HFFc6 (cell line): ENCODE measurements at places on chromosomes 5 and 9. TPM values are rescaled to one million over a fixed set of nuclear protein-coding genes. Genes with fewer than 3 reads are reported as not detected.
A peak's percentile ranks its signal among the peaks of the same experiment; 100 is the strongest.

FAM200C gene
- 2.0 to 2.6 TPM (median 2.3 TPM) in 3 replicates for total RNA-seq

PDE6A gene
- not detected in 3 replicates for total RNA-seq

ADAMTS13 gene
- total RNA-seq: 0.72 to 1.6 TPM (median 1.2 TPM) in 3 replicates

CLIC3 gene
- total RNA-seq: 2.7 and 16.1 TPM in 2 replicates

CDH9 gene
- not detected in 3 replicates for total RNA-seq

SLC9A3 gene
- total RNA-seq: 0.68 and 1.0 TPM in 2 replicates

CACNA1B gene
- total RNA-seq: not detected in 3 replicates

FAM81B gene
- not detected in 2 replicates for total RNA-seq

DNA sequence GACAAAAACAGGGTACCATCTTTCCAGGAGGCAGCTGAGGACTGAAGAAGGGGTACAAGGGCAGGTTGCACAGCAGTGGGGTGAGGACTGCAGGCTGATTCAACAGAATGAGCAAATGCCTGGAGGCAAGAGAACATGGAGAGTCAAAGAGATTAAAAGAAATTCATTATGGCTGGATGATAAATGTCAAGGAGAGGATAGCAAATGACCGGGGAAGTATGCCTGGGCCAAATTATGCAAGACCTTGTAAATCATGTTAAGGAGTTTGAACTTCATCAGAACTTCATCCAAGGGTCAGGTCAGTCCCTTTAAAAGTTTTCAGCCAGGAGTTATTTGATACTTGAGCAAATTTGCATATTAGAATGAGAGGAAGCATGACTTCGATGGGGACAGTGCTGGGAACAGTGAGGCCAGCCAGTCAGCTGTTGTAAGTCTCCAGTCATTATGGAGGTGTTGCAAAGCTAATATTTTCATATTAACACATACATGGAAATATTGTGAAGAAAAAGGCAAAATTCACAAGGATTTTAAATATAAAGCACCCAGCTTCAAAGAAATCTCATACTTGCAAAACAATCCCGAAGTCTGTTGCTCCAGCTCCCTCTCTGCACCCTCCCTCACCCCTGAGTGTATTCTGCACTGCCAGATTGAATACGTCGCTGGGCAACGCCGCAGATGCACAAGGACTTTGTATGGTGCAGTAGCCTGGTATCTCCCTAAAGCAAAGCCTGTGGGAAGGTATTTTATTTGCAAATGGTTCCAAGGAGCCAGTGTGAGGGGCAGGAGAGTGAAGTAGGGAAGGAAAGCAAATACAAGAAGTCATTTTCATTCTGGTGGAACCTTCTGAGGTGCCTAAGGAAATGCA lies 509.8 kb upstream of the TLE4 start:
- peak; percentile 22 for DNase-seq

DNA sequence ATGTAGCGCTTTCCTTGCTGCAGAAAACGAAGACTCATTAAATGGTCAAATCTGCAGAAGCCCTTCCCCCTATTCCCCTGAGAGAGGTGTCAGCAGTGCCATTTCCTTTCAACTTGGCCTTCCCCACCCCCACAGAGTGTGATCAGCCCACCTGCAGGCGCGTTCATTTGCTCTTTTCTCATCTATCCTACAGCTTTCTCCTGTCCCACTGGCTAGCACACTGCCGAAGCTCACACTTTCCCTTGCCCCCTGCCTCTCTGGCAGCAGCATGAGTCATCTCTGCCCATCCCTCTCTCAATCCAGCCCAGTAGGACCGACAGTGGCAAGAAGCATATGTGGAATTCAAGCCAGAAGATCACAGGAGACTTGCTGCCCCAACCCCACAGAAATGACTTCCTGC lies 213.8 kb downstream of the FAM114A2 start:
- DNase-seq: no peak

DNA sequence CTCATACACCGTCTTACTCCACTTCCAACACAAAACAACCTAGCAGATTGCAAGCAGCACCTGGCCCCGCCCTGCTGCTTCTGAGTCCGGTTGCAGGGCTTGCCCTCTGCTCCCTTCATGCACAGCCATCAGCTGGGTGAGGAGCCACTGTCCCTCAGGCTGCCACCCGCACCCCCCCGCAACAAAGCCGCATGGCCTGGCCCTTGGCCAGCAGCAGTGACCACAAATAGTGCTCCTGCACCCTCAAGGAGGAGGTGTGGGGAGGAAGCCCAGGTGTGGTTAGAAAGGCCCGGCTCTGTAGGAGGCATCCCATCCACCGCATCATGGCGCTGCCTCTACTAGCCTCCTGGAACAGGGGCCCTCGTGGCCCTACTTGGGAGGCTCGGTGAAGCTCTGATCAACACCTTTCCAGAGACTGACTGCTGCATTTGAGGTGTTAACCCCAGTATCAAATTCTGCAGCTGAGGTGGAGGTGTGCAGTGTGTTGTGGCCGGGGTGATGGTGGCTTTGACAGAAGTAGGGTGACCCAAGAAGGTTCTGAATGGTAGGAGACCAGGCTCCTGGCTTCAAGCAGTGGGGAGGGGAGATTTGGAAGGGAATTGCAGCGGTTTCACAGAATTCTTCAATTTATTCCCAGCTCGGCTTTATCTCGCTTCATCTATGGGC lies 52.7 kb downstream of the WNK2 start:
- DNase-seq: no peak

DNA sequence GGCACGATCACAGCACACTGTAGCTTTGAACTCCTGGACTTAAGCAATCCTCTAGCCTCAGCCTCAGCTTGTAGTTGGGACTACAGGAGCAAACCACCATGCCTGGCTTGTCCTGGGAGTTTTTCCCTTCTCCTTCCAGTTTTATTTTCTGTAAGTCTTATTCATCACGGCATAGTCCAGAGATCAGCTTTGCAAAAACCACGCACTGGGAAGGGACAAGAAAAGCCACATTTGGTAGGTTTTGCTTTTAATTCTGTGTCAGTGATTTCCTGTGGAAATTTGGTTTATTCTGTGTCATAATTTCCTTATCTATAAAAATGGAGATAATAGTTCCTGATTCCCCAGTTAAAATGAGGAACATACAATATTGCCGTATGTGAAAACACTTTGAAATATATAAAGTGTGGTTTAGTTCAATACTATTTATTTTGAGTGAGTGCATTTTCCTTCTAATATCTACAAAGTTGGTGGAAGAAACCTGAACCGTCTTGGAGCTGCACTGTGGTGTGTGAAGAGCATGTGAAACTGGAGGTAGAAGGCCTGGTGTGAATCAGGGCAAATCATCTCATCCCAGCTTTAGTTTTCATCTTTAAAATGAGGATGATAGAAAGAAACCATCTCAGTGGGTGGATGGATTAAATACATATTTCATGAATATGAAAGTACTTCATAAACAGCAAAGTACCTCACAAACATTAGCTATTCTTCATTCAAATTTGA lies 92.8 kb upstream of the ELL2 start:
- no peak for DNase-seq

DNA sequence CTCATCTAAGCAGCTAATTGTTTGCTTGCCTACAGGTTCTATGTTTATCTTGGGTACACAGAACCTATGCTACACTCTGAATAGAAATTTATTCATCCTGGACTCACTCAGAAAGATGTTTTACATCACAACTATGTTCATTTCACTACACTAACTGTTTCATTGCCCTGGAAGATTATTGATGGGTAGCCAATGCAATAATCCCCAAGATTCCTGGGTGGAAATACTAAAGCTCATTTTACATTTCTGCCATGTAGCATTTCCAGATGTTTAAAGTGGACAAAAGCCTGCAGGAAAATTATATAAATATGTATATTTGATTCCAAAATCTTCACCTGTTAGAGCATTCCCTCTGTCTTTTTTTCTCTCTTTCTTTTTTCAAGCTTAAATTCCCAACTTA lies 51.9 kb upstream of the IL7R start:
- no peak for DNase-seq

GRCh38 chr5:151589878-151590570 lies 1.1 kb downstream of the FAT2 start:
- no peak for DNase-seq

DNA sequence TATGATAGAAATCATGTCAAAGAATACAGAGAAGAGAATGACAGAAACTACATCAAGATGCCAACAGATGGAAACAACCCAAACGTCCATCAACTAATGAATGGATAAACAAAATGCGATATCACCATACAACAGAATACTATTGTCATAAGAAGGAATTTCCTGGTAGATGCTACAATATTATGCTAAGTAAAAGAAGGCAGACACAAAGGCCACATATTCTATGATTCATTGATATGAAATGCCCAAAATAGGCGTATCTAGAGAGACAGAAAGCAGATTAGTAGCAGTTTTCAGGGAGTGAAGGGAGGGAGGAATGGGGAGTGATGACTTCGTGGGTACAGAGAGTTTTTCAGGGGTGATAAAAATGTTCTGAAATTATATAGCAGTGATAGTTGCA lies 58.3 kb upstream of the AKNA start:
- peak; percentile 58 for DNase-seq

- DNase-seq: no peak
These were observed 5.3 kb upstream of the PRDM12 start for GRCh38 chr9:130658893-130659698.

DNA sequence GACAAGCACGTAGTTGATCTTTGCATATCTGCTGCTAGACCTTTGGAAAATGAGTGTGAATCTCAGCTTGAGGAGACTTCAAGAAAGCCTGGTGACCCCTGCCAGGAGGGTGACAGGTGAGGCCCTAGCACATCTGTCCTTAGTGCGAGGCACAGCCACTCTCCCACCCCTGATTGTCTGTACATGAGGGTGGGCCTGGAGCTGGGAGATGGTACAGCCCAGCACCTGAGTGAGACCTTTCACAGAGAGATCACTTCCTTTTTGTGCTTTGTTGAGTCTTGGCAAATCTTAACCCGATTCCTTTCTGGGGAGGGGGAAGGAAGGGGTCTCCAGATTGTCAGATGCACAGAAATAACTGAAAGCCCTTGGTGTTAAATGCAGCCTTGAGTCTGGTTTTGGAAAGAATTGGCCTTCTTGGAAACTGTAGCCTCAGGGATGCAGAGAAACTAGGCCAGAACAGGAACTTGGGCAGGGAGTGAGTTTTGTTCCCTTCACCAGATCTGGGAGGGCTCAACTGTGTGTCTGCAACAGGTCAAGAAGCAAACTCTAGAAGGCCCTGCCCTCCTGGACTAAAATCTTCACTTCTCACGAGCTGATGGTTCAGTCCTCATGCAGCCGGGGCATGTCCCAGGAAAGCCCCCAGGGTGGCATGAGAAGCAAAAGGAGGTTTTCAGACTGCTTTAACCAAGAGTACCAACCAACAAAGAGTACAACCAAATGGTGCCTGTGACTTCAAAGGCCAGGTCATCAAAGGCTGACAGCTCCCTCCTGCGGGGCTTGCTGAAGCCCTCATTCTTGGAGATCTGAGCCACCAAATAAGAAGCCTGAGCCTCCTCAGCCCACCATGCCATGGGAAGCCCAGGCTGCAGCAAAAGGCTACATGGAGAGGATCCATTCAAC lies 20.8 kb upstream of the SEMA4D start:
- no peak for DNase-seq

DNA sequence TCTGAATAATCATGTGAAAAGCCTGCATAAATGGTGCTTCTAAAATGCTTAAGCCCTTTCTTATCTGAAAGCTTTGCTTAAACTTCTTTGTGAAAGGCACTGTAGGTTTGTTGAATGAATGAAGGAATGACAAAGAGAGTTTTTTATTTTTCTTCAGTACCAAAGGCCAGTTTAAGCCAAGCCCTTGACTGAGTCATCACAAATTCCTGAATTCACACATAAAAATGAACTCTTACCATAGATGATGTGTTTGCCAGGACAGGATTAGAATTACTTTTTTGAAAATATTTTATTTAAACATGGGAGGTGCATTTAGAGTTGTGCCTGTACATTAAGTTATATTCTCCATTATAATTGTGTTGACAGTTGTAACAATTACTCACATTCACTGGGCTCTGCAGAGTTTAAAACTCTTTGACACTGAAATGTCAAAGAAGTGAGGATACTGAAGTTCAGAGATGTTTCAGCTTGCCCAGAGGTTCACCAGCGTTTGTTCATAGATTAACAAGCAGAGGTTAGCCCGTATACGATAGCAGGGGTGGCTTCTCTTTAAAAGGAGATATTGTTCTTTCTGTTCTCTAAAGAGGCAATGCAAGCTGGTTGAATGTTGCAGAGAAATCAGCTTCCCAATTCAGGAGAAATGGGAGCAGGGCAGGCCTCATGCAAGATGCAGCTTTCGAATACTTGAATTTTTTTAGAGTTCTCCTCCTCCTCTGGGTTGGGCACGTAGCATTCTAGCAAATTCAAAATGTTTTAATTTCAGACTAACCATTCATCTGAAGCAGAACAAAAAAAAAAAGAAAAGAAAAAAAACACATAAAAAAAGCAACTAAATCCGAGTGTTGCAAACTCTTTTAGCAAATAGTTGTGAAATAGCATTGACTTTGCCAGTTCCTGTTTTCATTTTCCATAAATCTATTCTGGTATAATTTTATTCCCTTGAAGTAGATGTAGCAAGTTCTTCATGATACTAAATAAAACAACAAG lies 358.7 kb upstream of the KLF4 start:
- DNase-seq: no peak

DNA sequence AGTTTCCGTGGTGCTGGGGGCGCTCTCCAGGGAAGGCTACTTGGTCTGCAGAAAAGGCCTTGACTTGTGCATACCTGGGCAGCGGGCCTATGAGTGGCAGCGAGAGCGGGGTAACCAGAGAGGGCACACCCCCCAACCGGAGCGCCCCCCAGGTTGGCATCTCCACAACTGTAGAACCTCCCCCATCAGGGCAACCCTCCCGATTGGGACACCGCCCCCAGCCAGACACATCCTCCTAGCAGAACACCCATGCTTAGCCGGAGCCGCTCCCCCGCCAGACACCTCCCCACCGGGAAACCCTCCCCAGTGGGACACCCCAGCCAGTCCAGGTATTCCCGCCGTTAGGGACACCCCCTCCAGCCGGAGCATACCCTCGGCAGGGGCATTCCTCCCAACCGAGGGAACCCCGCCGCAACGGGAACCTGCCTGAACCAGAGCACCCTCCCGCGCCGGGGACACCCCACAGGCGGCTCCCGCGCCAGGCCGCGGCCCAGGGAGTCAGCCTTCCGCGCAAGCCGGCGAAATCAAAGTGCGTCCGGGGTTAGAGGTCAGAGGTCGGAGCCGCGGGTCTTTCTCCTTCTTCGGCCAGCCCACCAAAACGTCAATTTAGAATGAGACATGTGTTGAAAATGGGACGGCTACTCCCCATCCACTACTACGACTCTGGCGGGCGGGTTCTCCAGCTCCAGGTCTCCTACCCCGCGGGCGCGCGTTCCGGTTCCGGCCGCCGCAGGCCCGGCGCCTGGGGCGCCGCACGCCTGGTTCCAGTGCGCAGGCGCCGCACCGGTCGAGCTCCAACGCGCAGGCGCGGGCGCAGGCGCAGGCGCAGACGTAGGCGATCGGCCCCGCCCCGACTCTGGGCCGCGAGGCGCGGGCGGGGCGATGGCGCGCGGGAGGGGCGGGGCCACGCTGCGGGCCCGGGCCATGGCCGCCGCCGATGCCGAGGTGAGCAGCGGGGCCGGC lies at the start of gene EHMT1:
EHMT1 (plus strand) TSS at position 901 of the 963 bp plus-strand sequence; CDS start at position 925, 24 bp downstream.
- DNase-seq: peak; percentile 60
